ENCODE measurements at places on chromosomes 6 and 20.
A peak's percentile ranks its signal among the peaks of the same experiment; 100 is the strongest.

- peak; percentile 20 for DNase-seq
Measured at GRCh38 chr6:123380257-123380656, 256.5 kb downstream of the TRDN start.

GRCh38 chr6:141097471-141097870 lies 1035.3 kb upstream of the GJE1 start:
- DNase-seq = no peak

- DNase-seq = no peak
Measured at GRCh38 chr6:44224029-44224964, 902 bp downstream of the SLC29A1 start.

GRCh38 chr6:117961301-117961700 lies 54.2 kb downstream of the SLC35F1 start:
- DNase-seq = no peak

DNA sequence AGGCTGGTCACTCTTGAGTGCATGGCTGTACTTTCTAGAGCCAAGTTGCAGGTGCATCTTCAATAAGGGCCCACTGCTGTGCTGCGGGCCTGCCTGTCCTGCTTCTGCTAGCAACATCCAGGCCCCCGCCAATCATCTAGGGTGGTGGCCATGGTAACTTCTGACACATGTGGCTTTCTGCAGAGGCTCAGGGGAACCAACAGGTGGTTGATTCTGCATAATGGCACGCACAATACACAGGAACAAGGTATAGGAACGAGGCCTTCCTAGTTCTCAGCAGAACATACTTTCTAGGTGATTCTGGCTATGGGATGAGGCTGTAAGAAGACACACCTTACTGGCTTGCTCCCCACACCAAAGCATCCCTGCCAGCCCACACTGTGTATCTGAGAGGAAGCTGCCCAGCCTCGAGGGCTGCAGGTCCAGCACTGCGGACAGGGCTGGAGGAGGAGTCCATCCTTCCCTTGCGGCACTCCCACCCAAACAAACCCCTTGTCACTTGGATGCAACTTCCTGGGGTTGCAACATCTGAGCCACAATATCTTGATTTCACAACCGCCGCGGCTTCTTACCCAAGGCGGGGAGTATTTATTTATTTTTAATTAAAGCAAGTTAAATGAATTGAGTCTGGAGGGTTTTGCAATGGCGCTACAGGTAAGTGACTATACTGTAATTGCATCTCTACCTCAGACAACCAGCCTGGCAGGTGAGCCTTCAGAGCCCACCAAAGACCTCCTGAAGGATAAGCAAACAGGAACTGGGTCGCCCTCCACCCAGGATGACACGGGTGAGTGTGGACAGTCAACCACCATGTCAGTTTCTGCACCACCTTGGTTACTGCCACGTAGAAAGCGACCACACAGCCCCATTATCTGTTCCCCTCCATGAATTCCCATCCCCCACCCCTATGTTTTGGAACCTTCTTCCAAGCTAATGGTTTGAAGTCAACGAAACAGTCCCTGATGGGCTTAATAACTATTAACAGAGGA lies 49.6 kb downstream of the SULF2 start:
- peak; percentile 29 for DNase-seq
